ENCODE measurements at places on chromosomes 3 and 15. TPM values are rescaled to one million over a fixed set of nuclear protein-coding genes. Genes with fewer than 3 reads are reported as not detected.

DNA sequence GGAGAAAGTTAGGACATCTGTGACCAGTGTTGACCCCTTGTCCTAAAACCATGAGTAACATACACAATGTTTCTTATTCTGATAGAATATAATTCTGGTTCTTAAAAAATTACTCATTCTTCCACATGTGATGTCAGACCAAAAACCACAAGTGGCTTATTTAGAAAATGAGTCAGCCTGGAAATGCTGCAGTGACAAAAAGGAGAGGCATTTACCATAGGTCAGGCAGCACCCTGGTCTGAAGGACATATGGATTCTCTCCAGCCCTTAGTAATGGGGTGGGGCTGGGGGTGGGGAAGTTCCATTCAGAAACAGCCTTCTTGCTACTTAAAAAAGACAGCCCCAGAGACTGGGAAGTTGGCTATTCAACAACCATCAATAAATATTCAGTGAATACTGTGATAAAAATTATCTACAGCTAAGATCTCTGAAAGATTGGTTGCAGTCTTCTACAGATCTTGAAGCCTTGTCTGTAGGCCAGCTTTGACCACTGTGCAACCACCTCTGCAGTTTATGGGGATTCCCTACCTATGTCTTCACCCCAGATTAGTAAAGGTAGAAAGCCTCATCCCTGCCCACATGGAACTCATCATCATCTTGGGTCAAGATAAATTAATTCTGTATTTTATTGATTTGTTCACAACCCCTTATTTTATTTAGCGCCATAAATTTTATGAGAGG, 34.9 kb upstream of the TIMP4 start:
- DNase-seq, result no peak

XYLB gene
- total RNA-seq, result 0.59 TPM

GOLGA8N gene
- total RNA-seq, result 8.9 TPM

DNA sequence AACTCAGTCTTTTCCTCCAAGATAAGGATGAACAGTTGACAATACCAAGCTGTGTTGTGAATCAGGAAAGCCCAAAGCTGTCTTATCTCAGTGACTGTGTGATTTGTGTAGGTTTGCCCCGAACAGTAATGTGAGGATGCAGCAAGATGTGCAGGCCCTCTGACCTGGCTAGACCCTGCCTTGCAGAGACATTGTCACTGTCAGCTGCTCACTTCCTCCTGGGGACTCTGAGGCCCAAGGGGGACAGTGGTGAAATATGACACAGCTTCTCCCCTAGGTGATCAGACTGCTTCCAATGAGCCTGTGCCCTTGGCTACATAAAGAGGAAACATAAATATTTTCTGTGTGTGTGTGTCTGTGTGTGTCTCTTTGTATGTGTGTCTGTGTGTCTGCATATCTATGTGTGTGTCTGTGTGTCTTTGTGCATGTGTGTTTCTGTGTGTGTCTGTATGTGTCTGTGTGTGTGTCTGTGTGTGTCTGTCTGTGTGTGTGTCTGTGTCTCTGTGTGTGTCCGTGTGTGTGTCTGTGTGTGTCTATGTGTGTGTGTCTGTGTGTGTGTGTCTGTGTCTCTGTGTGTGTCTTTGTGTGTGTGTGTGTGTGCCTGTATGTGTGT, 21.7 kb downstream of the LRRK1 start:
- no peak for DNase-seq

DNA sequence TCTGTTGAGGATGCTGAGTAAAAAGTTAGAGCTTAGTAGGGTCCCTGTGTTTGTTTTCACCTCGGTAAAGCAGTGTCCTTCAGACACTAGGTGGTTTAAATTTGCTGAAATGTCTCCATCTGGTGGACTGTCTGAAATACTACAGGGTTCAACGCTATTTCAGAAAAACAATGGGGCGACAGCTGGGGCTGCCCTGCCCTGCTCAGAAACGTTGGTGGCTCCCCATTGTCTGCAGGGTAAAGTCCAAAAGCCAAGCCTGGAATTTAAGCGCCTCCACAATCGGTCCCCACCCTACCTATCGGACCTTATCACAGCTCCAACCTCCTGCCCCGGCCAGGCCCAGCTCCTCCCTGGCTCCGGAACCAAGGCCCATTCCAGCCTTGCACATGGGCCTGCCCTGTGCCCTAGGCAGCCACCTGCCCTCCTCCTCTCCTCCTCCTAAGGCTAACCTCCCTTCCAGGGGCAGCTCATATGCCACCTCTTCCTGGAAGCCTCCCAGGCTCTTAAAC, 4.3 kb upstream of the TSEN2 start:
- peak; percentile 11 for DNase-seq

DNA sequence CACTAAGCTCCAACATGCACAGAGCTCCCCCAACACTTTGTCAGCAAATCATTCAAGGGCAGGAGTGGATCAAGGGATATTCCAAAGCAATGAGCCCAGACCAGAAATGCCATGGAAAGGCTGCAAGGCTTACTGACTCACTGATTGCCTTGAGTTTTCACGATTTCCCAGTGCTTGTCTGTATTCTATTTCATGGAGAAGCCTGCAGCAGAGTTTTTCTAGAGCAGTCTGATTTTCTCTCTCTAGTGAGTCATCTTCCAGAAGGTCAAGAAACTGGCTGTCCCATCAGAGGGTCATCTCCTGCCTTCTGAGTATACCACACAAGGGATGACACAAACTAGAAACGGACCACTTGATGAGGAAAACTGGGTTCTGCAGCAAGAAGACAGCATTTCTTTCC, 16.5 kb downstream of the LMCD1 start:
- DNase-seq, result no peak

GRCh38 chr15:65310431-65311137, 6.1 kb downstream of the RNU5B-1 start:
- DNase-seq, result no peak

DNA sequence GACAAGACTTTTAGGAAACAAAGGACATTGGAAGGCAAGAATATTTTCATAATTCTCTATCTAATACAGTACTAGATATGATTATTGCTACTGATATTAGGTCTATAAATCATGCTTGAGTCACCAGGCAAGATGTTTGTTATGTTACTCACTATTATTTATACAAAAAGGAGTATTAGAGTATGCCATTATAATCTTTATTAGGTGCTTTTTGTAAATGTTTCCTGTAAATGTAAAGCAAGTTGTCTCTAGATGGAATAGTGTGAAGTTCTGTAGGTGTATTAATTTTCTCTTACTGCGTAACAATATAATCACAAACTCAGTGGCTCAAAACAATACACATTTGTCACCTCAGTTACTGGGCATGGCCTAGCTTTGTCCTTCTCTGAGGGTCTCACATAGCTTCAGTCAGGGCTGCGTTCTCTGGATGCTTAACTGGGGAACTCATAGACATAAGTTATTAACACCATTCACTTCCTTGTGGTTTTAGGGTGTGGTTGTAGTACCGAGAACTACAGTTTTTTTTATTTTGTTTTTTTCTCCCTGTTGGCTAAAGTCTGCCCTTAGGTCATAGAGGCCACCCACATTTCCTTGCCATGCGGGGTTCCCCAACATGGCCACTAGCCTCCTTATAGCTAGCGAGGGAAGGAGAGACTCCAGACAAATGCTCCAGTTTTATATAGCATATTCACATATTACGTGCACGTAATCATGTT, 20.3 kb upstream of the MAP3K13 start:
- no peak for DNase-seq

DNA sequence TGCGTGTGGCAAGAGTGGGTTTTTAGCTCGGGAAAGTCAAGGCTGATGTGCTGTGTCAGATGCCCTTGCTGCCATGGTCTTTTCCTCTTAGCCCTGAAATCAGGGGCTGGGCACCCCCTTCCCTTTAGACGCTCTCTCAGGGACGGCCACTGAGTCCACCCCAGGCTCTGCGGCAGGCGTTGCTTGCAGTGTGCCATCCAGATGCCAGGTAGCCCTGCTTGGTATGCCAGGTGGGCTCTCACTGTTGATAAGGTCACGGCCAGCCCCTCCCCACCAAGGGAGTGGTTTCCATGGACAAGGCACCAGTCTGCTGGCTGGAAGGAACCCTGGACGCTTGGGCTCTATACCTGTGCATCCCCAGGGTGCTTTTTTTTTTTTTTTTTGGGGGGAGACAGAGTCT, 24.6 kb downstream of the FGD5 start:
- no peak for DNase-seq

SORD gene
- total RNA-seq, result 4.5 TPM

GRCh38 chr3:130757611-130758150, 11.1 kb upstream of the PIK3R4 start:
- DNase-seq, result no peak

GRCh38 chr3:29577250-29577649, 296.4 kb downstream of the RBMS3 start:
- DNase-seq, result no peak

- DNase-seq, result no peak
Observed at GRCh38 chr3:98513091-98513511, 9.6 kb downstream of the CLDND1 start.

DNA sequence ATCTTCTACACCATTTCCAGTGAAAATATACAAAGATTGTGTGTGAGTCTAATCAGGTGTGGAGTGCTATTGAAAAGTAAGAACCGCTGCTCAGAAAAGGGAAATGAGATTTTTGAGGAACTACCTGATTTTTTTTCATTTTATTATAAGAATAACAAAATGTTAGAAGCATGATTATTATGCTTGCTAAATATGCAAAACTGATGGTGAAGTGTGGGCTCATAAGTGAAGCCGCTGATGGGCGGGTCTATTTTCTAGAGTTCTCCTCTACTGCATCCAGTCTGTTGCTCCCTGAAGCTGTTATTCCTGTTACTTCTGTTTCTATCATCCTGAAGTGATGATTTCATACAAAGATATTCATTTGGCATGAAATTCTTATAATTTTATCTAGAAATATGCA, 612.0 kb downstream of the CADM2 start:
- DNase-seq, result no peak

MESP1 gene
- total RNA-seq, result 0.23 TPM

GRCh38 chr3:129180461-129180860, 3.2 kb downstream of the CNBP start:
- DNase-seq, result no peak

- DNase-seq, result no peak
Observed at GRCh38 chr3:66409771-66410754, 90.8 kb downstream of the LRIG1 start.

- DNase-seq, result no peak
Observed at GRCh38 chr3:131553495-131554247, 50.9 kb upstream of the MRPL3 start.

CDHR4 gene
- total RNA-seq, result 0.35 TPM

ROBO2 gene
- total RNA-seq, result not detected

- no peak for DNase-seq
Observed at GRCh38 chr3:69750549-69750948, 11.3 kb downstream of the MITF start.

DNA sequence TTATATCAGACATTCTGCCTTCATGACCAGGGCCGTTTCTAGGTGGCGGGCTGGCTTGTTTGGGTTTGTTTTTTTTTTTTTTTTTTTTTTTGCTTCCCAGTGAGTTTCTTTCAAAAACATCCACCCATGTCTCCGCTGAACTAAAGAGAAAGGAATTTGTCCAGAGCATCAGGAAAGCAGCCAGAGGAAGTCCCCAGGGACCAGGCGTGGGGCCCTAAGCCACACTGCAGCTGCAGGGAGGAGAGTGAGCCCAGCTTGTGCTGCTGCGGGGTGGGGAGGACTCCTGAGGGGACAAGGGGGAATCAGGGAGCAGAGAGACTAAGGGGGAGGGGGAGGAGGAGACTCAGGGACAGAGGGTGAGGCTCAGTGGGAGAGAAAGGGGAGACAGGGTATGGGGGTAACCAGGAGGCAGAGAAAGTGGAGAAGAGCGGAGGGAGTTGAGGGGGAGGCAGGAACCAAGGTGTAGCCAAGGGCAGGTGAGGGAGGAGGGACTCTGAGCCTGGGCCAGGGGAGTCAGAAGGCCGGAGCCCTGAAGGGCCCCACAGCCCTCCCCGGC, 49.5 kb downstream of the CYP11A1 start:
- DNase-seq, result no peak

UACA gene
- total RNA-seq, result 0.08 TPM

DNA sequence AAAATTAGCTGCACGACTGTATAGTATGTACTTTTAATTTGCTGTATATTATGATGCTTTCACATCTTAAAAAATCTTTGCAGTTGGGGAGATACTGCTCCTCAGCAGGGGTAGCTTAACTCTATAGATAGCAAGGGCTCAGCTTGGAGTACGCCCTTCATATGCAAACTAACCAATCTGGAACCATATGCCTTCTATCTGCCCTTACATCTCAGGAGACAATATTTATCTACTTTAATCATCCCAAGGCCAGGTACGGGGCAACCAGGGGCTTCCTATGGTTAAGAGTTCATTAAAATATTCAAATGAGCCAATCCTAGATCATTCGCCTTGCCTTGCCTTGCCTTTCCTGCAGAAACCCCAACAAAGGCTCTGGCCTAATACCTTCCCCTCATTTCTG, 204.1 kb upstream of the ZBTB20 start:
- DNase-seq, result no peak

DNA sequence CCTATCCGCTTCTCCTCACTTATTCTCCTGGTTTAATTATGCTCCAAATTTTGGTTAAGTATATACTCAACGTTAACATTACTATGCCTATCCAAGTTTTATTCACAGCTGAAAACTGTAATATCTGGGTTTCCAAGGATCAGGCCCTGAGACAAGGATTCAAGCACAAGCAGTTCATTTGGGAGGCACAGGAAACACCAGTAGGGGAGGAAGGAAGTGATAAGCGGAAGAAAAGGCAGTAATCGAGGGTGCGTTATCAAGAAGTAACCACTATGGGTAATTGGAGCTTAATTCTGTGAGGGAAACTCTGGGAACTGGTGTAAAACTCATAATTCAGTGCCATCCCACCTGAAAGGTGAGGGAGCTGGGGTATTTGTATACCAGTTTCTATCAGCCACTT, 120.3 kb downstream of the KCNAB1 start:
- DNase-seq, result no peak

GRCh38 chr15:52101542-52102323, 10.8 kb downstream of the BCL2L10 start:
- no peak for DNase-seq

DNA sequence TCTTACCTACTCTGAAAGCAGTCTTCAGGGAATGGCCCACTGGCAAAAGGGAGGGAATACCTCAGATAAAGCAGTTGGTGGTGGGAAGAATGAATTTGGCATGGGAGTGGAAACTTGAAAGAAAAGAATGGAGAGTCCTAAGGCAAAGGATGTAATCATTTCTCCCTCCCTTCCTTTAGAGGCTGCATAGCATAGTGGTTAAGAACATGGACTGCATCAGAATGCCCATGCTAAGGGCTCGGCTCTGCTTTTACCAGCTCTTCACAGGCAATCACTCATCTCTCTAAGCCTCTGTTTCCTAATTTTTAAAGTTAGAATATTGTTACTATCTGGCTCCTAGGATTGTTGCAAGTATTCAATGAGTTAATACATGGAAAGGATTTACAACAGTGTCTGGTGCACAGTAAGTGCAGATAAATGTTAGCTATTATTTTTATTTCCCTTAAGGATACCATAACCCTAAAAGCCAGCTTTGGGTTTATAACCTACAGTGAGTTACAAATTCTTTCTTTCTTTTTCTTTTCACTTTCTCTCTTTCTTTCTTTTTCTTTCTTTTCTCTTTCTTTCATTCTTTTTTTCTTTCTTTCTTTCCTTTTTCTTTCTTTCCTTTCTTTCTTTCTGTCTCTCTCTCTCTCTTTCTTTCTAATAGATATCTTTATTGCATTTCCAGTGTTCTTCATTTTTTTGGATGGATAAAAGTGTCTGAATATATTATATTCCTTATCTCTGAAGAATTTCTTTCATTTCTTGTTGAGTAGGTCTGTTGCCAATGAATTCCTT, 23.6 kb downstream of the VEPH1 start:
- DNase-seq, result no peak

Measured in T-cell (primary cell).